ENCODE measurements at places on chromosomes 6 and 20.

DNA sequence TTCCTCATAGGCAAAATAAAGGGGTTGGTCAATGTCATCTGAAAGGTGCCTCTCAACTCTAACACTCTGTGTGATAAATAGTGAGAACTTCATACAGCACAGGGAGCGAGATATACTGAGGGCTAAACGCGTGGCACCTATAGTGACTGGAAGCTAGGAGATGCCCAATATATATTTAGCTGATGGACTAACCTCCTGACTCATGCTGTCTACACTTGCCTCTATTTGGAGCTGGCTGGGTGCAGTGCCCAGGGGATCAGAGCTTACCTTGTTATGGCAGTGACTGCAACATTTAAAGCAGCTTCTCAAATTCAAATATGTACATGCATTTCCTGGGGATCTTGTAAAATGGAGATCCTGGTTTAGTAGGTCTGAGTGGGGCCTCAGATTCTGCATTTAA, 111.6 kb upstream of the PLN start:
- no peak for DNase-seq

DNA sequence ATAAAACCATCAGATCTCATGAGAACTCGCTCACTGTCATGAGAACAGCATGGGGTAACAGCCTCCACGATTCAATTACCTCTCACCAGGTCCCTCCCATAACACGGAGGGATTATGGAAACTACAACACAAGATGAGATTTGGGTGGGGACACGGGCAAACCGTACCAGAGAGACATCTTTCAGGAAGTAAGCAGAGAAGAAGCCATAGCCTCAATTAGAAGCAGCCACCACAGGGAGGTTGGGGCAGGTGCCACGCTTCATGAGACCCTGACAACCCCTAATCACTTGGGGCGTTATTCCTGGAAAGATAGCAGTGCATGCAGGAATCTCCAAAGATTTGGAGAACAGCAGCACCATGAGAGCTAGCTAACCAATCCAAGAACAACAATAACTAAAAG, 52.9 kb upstream of the SIRPG start:
- no peak for DNase-seq

DNA sequence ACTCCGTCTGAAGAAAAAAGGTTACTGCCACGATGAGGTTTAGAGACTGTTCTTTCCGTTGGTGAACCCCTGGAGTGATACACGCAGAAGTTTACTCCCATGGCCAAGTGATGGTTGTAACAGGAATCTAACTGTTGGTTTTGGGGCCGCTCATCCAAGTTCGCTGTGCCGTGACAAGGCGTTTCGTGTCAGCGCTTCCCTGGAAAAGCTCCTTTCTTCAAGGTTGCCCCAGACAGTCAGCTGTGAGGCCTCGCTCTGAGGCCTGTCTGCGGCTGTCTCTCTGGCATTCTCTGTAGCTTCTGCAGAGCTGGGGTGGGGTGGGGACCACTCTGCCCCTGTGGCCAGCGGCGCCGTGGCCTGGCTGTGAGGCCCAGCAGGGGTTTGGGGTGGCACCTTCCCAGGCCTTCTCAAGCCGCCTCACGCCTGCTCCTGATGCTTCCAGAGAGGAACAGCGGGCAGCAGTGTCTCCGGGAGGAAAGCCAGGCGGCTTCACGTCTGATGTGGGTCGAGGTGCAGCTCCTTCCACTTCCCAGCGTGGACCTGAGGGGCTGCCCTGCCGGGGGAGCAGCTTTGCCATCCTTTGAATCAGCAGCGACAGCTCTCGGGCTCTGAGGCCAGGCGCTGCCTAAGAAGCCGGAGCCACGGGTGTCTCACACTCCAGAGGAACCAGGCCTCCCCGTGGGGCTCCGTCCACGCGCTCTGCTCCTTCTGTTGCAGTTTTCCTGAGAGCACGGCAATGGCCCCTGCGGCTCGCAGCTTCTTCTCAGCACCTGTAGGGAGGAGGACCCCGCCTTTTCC, 76.2 kb downstream of the SMOC2 start:
- DNase-seq: no peak

DNA sequence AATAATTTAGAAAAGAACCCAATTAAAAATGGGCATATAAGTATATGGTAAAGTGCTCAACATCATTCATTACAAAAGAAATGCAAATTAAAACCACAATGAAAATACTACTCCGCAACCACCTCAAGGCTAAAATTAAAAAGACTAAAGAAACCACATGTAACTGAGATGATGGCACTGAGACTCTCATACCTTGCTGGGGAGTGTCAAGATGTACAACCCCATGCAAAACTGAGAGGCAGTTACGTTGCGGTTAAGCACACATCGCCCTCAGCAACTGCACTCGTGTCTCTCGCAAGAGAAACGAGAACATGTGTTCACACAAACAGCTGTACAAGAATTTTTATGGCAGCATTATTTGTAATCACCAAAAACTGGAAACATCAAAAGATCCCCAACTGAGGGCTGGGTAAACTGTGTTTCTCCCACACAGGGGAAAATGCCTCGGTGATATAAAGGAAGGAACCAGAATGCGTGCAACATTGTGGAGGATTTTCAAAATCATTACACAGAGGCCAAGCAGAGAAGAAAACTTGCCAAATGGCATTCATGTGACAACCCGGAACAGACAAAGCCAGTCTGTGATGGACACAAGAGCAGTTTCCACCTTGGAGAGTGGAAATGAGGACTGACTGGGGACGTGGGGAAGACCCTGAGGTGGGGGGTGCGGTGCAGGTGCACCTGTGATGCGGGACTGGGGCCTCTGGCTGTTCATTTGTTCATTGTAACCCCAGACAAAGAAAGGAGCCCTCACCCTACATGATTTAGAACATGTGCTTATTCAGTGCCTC, 144.9 kb downstream of the WDR27 start:
- no peak for DNase-seq

- DNase-seq: no peak
Measured at GRCh38 chr6:37696220-37696840, 1.4 kb downstream of the MDGA1 start.

GRCh38 chr6:6007366-6008088, 802 bp upstream of the NRN1 start:
- no peak for DNase-seq

GRCh38 chr6:30769853-30770524, 25.6 kb upstream of the IER3 start:
- DNase-seq: no peak

- no peak for DNase-seq
Measured at GRCh38 chr6:8674126-8674525, 238.8 kb upstream of the SLC35B3 start.

GRCh38 chr6:84086545-84087429, 53.2 kb downstream of the MRAP2 start:
- DNase-seq: no peak

DNA sequence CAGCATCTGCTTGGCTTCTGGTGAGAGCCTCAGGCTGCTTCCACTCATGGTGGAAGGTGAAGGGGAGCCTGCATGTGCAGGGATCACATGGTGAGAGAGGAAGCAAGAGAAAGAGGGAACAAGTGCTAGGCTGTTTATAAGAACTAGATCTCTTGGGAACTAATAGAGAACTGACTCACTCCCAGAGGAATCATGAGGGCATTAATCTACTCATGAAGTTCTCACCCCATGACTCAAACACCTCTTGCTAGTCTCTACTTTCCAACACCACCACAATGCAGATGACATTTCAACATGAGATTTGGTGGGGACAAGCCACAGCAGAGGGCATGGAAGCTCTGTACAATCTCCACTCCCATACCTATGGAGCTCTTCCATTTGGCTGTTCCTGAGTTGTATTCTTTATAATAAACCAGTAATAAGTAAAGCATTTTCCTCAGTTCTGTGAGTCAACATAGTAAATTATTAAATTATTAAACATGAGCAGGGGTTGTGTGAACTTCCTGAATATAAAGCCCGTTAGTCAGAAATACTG, 524.1 kb upstream of the NRSN1 start:
- no peak for DNase-seq

DNA sequence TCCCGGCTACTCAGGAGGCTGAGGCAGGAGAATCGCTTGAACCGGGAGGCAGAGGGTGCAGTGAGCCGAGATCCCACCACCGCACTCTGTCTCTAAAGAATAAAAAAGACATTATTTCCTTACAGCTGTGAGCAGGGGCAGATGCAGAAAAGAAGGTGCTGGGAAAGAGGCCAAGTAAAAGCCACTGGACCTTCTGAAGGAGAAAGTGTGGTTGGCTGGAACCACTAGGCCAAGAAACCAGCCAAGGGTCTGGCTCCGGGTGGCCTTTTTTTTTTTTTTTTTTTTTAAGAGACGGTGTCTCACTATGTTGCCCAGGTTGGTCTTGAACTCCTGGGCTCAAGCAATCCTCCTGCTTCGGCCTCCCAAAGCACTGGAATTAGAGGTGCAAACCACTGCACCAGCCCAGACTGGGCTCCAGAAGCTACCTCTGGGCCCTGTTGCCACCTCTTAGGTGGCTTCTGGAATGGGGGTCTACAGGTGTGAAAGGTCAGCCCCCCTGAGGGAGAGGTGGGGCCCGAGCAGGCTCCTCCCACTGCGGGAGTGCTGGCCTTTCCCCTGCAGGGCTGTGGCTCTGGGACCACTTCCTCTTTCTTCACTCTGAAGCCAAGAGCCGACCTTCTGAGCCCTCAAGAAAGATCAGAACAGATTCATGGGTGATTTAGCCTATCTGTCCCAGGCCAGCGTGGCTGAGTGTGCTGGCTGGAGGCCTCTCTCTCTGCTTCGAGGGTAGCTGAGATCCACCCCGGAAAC, at the start of gene FGD2:
Gene FGD2 (plus strand): TSS at position 595 of the 750 bp plus-strand sequence. CDS start 163 bp downstream, outside the sequence.
- DNase-seq: no peak

- no peak for DNase-seq
Measured at GRCh38 chr6:86456821-86457220, 480.5 kb upstream of the HTR1E start.

GRCh38 chr20:24785141-24786110, 163.6 kb upstream of the CST7 start:
- no peak for DNase-seq

DNA sequence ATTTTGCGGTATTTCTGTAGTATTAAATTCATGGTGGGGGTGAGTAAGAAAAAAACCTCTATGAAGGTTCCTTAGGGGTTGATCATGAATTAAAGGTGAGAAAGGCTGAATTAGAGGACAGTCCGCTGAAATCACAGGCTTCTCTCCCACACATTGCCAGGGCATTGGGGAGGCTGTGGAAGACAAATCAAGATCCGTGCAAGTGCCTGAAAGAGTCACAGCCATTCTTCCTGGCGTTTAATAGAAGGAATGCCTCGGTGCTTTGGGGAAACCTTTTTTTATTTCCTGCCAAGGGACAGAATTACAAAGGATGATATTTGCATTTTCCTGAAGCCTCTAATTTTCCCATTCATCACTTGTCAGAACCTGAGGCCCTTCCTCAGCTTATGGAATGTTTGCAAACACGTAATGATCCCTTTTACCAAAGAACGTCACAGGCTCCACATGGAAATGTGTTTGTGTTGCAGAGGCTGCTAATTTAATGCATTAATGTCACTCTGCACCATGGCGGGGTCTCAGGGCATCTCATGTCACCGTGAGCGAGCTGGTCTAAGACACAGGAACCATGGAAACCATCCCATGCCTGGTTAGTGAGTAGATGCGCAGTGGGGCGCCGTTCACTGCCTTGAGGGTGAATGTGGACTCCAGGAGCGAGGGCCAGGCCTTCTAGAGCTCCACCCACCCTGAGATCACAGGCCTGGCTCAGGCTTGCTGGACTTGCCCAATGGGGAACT, 185.9 kb upstream of the SULF2 start:
- DNase-seq: no peak

DNA sequence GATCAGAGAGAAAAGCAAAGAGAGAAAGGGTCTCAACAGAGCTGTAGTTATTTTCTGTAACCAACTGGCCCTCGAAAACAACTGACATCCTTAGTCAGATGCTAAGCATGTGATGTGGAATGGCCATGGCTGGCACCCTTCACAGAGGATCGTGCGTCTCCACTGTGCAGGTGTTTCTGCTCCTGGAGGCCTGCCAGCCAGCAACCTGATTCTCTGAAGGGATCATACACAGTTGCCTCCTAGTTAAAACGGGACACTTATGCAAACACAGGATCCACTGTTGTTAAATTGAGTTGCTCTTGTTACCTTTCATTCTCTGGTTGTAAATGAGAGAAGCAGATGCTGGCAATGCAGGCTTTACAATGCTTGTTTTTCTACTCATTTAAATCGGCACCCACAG, 148.5 kb downstream of the HDGFL1 start:
- DNase-seq: no peak

DNA sequence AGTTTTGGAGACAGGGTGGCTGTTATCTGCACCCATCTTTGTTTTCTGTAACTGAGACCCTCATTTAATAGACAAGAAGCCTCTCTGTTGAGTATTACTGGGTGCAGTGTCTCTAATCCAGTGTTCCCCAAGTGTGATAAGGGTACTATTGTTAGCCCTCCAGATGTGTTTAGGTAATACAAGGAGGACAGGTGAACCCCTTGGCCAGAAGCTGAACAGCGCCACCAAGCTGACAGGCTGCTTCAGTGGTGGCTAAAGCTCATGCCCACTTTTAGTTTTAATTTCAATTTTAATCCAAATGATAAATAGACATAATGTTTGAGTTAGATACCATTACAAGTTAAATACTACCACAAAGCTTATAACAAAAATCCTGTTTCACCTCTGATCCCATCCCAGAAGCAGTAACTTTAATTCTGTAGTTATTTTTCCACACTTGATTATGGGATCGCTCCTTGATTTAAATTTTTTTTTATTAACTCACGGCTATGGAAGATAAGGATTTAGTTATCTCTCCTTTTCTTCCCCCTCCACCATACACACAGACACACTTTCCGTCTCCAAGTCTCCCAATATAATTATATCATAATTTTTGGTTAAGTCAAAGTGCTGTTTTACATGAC, 8.4 kb upstream of the STK35 start:
- DNase-seq: no peak

GRCh38 chr6:126054258-126054702, 67.9 kb downstream of the TRMT11 start:
- no peak for DNase-seq

GRCh38 chr20:25491446-25492038, 84.1 kb downstream of the GINS1 start:
- no peak for DNase-seq

GRCh38 chr6:14280766-14281293, 163.3 kb downstream of the CD83 start:
- DNase-seq: no peak

- DNase-seq: no peak
Measured at GRCh38 chr6:44636561-44637248, 249.2 kb downstream of the CDC5L start.

DNA sequence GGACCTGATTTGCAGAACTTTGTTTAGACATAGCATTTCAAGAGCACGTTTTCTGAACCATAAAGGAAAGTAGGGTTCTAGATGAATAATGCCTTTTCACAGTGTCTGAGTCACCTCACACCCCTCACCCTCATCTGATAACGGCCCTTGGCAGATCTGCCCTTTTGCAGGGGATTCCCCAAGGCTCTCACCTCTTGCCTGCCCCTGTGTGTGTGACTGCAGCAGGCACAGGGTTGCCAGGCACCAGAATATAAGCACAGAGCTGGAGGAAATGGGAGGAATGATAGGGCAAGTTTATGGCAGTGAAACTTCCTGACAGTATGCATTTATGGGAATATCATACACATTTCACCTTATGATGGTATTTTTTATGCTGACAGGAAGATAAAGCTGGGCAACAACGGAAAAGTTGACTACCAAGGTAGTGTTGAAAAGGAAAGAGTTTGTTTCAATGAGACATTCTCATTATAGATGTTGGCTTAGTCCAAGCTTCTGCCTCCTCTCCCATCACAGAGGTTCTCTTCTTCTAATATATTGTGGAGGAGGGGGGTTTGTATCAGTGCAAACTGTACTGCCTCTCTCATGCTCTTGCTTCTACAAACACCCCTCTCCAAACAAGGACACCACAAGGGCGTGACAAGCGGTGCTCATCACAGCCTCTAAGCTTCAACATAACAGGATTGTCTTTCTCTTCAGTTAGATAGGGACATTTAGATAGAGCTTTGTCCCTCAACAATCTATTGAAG, 101.5 kb upstream of the BACH2 start:
- no peak for DNase-seq

- DNase-seq: no peak
Measured at GRCh38 chr20:37941332-37941731, 38.4 kb downstream of the VSTM2L start.

All from Panc1 (cell line).